ENCODE measurements at places on chromosomes 1 and 21.

DNA sequence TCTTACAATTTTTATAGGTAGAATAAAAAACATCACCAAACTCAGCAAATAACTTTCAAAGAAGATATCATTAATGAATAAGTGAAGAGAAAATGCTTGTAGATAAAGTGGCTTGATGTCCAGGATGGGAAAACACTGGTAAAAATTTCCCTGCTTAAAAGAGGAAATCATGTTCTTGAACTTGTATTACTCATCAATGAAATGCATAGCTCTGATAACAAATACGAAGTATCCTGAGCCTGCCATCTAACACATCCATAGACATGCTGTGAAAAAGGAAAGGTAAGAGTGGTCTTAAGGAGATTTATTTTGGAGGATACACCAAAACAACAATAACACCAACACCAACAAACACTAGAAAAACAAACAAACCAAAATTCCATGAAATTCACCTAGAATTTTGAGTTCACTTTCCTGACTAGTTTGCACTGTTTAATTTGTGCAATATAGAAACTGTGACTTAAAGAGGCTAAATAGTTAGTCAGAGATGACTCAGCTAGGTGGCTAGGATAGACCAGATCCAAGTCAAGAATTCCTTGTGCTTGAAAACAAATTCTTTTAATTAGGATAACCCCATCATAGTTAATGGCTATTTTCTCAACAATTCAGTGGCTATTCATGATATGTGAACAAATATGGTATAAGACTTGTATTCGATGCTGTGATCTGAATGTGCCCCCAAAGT is 179.8 kb upstream of the KCNK2 start:
- no peak for DNase-seq

DNA sequence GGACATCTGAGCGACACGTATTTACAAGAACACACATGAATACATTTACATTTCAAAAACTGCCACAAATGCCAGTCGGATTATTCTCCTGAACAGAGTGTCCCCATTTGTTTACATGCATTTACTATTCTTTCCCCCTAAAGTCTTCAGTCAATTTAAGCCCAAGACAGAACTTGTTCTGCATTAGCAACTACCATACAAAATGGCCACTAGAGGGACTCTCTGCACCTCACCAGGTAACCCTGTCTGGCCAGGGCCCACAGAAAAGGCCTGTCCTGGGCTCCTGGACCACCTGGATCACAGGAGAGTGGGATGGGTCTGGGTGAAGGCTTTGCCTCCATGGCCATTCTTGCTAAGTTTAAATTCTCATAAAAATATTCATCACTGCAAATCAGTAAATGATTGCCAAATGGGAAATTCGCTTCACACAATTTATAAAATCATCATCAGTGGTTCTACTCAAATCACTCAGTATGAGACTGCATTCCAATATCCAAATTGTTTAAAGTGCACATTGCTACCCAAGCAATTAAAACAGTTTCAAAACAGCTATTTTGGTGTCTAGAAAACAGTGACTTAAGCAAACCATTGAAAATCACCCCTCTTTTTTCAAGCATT is 12.5 kb upstream of the GUCA2A start:
- DNase-seq: no peak

GRCh38 chr1:147292012-147292411 is 49.5 kb downstream of the CHD1L start:
- DNase-seq: no peak

DNA sequence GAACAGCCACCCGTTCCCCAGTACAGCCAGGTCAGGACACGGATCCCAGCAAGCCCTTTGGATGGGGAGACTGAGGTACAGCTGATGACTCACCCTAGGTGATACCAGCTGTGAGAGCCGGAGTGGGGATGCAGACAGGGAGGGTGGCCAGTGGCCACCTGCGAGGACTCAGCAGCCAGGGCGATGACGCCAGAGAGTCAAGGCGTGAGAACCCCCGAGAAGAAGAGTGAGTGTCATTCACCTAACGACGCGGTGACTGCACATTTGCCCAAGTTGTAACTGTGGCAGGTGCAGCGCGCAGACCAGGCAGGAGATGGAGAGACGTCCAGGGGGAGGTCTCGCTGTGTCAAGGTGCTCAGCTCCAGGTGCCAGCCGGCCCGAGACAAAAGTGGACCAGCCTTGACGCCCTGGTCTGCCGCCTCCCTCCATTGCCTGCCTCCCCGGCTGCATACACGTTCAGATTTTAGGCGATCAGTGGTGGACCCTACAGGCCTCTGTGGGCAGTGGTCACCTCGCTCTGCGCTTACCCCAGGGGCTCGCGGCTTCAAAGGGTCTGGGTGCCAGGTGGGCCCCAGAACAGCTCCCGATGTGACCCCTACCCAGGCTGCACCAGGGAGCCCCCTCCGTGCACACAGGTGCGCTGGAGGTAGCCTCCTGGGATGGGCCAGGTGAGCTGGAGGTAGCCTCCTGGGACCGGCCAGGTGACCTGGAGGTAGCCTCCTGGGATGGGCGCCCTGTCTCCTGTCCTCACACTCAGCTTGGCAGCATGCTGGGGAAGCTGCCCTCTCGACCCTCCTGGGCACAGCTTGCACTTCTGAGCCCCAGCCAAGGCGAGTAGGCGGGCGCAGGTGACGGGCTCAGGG is 11.9 kb downstream of the LRRC3 start:
- no peak for DNase-seq

- no peak for DNase-seq
These were observed 19.8 kb downstream of the CEP104 start for GRCh38 chr1:3837200-3837599.

- no peak for DNase-seq
These were observed 249.5 kb downstream of the TPR start for GRCh38 chr1:186125511-186125910.

DNA sequence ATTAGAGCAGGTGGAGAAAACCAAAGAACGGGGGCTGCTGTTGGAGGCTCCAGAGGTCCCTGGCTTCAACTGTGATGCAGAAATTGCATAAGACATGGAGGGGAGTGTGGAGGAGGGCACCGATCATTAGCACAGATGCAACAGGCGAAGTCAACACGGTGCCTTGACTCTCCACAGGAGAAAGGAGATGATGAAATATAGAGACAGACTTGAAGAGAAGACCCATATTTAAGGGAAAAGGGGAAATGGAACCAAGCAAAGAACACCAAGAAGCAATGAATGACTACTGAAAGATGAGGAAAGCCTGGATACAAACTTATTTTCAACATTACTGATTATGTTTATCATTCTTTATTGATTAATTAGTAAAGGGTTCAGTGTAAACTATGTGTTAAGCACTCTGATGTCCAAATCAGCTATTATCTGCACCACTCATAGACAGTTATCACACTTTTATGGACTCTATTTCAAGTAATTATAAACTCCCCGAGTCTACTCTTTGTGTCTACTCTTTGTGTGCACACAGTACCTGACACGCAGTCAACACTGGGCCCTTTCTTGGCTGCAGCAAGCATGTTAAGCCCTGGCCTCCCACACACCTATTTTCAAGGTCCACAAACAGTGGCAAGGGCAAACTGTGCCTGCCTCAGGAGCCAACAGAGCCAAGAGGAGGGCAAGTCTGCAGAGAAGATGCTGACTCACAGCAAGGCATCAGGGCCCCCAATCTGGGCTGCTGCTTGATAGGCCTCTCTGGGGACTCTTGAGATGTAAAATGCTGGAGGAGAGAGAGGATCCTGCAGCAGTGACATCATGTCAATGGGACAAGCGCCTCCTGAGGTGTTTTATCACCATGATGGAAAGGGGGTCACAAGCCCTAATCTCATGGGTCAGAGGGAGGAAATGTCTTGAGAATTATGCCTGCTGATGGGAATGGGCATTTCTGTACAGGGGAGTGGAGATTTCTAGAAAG is 17.6 kb downstream of the PCNX2 start:
- no peak for DNase-seq

- DNase-seq: no peak
These were observed 33.8 kb downstream of the POFUT2 start for GRCh38 chr21:45253633-45254459.

DNA sequence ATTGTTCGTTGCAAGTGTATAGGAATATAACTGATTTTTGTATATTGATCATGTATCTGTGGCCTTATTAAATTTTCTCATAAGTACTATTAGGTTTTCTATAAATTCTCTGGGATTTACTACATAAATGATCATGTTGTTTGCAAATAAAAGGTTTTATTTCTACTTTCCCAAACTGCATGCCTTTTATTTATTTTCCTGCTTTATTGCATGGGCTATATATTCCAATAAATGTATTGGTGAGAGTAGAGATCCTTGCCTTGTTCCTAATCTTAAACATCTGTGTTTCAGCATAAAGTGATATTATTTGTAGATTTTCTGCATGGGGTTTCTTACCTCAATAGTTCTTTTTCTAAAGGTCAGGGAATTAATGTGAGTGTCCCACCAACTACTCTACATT is 107.0 kb upstream of the CD55 start:
- DNase-seq: no peak

- DNase-seq: no peak
These were observed 22.9 kb downstream of the CITED4 start for GRCh38 chr1:40838980-40839942.

DNA sequence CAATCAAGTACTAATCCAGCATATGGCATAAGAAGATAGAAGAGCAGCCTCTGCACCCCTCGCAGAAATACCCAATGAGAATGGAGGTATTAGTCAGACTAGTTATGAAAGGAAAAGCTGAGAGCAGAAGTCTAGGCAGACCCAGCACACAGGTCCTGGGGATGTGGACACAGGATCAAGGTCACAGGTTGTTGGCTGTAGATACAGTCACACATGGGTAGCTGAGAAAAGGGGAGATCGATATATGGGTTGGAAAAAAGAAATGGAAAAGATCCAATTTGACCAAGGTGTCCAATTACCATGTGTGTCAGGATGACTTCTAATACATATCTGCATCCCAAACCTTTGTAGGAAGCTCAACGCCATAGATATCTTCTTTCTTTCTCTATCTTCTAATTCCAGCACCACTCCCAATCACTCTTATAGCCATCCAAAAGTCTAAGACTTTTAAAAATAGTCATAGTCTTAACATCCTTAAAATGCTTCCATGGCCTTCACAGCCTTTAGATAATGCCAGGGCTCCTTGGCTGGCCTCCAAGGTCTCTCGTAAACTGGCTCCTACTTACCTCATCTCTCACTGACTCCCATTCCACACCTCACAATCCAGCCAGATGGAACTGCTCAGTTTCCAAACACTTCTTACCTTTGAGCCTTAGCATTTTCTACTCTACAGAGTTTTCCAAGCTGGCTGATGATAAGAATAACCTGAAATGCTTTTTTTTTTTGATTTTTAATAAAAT is 8.3 kb upstream of the ZC3H11B start:
- DNase-seq: no peak

- DNase-seq: no peak
These were observed 63.7 kb downstream of the HLCS start for GRCh38 chr21:36902793-36903192.

DNA sequence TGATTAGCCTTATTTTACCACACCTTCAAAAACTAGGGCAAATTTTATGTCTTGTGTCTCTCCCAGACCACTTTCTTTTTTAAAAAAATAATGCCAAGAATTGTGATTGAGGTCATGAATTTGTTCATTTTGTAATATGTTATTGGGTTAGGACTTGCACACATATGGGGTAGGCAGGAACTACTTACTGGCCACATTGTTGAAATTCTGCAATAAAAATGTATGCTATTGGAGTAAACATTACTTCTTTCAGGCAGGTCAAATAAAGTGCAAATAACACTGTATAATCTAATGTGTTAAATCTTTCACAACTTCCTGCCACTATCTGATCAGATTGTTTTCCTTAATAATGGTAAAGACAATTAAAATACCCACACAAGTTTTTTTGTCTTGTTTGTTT is 166.6 kb upstream of the COL11A1 start:
- no peak for DNase-seq

- DNase-seq: no peak
These were observed 213.5 kb upstream of the IRF2BP2 start for GRCh38 chr1:234823191-234824176.

- DNase-seq: no peak
These were observed 106.8 kb downstream of the RAVER2 start for GRCh38 chr1:64851664-64852063.

DNA sequence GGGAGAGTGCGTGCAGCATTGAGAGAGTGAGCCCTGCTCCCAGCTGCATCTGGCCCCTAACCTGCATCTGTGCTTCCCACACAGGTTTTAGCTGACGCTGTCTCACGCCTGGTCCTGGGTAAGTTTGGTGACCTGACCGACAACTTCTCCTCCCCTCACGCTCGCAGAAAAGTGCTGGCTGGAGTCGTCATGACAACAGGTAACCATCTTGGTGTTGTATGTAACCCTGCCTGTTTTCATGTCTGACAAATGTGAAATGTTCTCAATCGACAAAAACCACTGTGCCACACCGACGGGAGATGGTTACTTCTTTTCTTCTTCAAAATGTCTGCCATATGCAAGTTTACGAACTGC is 105.8 kb downstream of the ADARB1 start:
- no peak for DNase-seq

- DNase-seq: no peak
These were observed 8.0 kb upstream of the ZNF362 start for GRCh38 chr1:33248244-33248643.

DNA sequence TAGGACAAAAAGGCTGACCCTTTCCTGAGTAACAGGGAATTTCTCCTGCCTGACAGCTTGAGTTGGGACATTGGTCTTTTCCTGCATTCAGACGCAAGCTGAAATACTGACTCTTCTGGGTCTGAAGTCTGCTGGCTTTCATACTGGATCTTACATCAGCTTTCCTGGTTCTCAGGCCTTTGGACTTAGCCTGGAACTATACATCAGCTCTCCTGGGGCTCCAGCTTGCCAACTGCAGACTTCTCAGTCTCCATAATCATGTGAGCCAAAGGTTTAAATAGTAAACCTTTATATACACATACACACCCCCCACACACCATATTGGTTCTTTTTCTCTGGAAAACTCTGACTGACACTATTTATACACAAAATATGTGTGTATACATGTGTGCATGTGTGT is 59.0 kb upstream of the KCND3 start:
- DNase-seq: no peak

- DNase-seq: no peak
These were observed 361.0 kb downstream of the ADGRL2 start for GRCh38 chr1:82161700-82162141.

GRCh38 chr1:172578586-172578985 is 45.6 kb downstream of the SUCO start:
- no peak for DNase-seq

- no peak for DNase-seq
These were observed 187.5 kb downstream of the LMX1A start for GRCh38 chr1:165169028-165169427.

DNA sequence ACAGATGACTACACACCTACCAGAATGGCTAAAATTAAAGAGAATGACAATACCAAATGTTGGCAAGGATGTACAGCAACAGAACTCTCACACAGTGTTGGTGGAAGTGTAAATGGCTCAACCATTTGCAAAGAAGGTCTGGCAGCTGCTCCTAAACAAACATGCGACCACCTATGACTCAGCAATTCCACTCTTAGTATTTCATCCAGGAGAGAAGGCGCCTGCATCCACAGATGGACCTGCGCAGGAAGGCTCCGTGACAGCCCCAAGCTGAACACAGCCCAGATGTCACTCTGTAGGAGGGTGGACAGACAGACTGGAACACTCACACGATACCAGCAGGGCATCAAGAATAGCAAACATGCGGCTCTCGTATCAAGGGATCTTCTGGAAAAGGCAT is 6.7 kb downstream of the PTTG1IP start:
- no peak for DNase-seq

GRCh38 chr1:85085417-85085816 is 37.1 kb upstream of the MCOLN3 start:
- DNase-seq: no peak

GRCh38 chr21:25772686-25773085 is 37.9 kb downstream of the GABPA start:
- no peak for DNase-seq
